ENCODE measurements at places on chromosomes 1 and 21.
A peak's percentile ranks its signal among the peaks of the same experiment; 100 is the strongest.

DNA sequence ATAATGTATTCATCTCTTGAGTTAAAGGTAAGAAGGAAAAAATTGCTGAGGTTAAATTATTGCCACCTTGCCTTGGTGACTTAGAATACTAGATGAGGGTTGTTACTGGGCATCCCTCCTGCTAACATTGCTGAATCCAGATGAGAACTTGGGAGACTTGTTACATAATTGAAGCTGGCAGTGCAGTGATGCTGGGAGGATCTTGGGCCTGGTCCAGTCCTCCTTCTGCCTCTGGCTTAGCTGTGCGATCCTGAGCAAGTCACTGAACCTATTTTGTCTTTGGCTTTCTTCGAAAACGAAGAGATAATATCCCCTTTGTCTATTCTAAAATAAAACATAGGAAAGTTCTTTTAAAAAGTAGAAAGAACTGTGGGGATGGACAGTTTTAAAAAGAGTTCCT, 244.9 kb upstream of the NRIP1 start:
- peak; percentile 26 for DNase-seq

DNA sequence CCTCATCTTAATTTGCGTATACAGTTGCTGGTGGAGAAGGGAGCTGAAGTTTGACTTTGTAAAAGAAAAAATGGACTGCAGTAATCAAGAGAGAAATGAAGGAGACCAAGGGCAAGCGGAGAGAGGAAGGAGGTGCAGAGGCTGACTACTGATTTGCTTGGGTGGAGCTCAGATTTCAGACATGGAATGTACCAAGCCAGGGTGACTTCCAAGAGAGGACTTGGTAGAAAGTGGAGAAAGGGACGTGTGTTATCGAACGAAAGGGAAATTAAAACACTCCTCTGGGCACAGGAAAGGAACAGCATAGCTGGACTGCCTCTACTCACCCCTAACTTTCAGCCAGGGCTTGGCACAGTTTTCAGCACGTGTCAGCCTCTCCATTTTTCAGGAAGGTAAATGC, 15.1 kb upstream of the HEATR1 start:
- DNase-seq: no peak

GRCh38 chr1:180265871-180266270, 35.8 kb downstream of the LHX4 start:
- no peak for DNase-seq

DNA sequence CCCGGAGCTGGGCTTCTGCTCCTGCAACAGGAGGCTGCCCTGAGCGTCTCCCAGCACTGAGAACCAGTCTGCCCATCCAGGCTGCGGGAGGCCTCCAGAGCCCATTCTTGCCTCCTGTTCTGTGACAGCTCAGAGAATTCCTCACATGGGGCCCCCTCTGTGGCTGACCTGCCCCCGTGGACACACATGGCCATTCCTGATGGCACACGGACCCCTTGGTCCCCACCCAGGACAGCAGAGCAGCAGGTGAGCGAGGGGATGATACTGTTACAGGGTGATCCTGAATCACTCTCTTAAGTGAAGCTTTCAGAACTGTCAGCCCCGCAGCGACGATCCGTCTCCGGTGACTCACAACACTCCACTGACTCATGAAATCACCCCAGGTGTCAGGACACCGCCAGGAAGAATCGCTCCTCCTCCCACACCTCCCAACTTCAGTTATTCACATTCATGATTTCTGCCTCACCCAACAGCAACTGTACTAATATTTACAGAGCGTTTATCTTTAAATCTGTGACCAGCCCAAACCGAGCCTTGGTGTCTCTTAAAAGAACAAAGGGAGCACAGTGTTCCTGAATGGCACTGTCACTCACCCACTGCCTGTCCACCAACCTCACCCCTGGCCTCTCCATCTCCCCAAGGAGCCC, 22.5 kb downstream of the CHD5 start:
- DNase-seq: no peak

DNA sequence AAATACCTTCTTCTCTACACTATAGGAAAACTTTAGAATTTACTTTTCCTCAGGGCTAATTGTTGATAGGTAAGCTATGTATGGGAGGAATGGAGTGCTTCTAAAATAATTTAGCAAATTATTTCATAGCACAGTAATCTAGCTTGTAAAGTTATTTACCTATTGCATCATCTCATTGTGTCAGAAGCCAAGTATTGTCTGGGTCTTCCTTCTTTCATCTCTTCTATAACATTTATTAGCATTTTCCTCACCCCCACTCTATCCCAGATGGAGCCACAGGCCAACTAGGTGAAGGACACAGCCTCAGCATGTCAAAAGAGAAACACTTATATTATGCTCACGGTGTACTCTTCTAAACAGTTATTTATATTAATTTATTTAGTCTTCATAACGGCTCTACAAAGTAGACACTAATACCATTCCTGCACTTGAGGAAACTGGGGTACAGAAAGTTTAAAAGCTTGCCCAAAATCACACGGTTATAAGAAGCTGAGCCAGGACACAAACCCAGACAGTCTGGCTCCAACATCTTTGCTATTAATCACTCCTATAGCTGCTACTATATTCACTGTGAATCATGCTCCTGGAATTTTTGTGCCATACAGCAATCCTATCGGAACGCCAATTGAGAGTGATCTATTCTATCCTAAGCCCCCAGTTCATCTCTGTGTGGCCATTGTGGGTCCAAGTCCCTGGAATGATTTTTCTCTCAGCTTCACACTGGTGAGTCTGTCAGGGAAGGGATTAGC, 43.1 kb downstream of the OR10J5 start:
- no peak for DNase-seq

GRCh38 chr1:27760426-27760825, 12.6 kb upstream of the STX12 start:
- no peak for DNase-seq

DNA sequence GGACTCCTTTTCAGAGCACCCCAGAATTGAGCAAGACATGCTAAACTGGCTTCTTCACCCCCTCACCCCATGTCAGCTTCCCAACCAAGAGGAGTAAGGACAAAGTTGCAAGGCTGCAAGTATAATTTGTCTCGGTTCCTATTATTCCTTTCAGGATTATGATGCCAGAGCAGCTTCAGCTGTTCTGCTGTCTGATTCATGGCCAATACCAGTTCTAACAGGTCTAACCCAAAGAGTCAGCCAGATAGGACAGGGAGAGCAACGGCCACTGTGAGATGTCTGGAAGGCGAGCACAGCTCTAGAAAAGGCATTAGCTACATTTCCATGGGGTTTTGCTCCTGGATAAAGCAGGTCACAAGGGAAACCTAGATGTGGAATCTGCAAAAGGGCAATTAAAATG, 53.3 kb upstream of the HOOK1 start:
- no peak for DNase-seq

- DNase-seq: no peak
These were observed 499.0 kb downstream of the NUF2 start for GRCh38 chr1:163820766-163821165.
